ENCODE measurements at places on chromosomes 6 and 20.

GRCh38 chr6:5584078-5584482 lies 322.8 kb downstream of the FARS2 start:
- no peak for DNase-seq

DNA sequence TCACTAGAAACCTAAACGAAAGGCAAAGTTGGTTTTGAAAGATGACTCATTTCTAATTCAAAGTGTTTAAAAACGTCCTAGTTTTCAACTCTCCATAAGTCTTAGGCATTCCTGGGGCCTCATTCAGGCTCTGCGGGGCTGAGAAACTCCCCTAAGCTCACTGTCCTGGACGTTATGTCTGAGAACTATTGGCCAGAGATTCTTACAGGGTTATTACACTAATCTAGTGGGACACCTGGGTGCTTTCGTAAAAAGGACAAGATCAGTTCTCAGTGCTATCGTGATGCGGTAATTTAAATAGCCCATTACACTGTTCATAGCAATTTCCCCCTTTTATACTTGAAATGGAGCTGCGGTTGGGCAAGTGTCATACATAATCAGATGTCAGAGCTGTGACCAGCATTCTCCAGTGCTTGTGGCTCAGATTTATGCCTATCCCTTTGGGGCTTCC lies 280.9 kb downstream of the QKI start:
- no peak for DNase-seq

GRCh38 chr6:25026723-25027122 lies 91.0 kb upstream of the RIPOR2 start:
- DNase-seq, result no peak

DNA sequence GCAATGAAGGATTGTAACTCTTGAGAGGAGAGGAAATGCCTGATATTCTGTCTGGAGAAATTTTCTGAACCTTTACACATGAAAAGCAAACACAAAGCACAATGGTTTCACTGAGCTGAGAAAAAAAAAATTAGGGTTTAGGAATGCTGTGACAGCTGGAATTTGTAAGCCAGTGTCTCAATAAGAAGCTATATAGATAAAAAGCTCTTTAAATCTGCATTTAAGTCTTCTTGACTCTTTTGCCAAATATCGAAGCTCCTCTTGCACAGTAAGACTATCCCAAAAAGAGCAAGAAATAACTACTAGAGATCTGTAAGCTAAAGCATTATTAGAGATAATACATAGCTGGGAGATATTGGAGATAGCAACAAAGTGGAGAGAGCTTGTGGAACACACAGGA lies 1334.0 kb upstream of the CITED2 start:
- DNase-seq, result no peak

GRCh38 chr20:45206725-45207124 lies at the start of gene SEMG1:
Gene SEMG1, plus strand, starts transcription at chr20:45207033. Its CDS starts 21 bp downstream, at chr20:45207054.
- DNase-seq, result peak; percentile 9

GRCh38 chr6:41518118-41518517 lies 28.1 kb upstream of the FOXP4 start:
- DNase-seq, result no peak

- DNase-seq, result no peak
Measured at GRCh38 chr20:43542674-43543073, 16.2 kb upstream of the SGK2 start.

GRCh38 chr6:166032366-166033200 lies 135.1 kb downstream of the TBXT start:
- no peak for DNase-seq

Measured in Jurkat, Clone E6-1 (cell line).